ENCODE measurements at places on chromosomes 11 and 22.
A peak's percentile ranks its signal among the peaks of the same experiment; 100 is the strongest.

- DNase-seq, result no peak
Observed at GRCh38 chr11:96038046-96038445, 114.1 kb upstream of the MTMR2 start.

DNA sequence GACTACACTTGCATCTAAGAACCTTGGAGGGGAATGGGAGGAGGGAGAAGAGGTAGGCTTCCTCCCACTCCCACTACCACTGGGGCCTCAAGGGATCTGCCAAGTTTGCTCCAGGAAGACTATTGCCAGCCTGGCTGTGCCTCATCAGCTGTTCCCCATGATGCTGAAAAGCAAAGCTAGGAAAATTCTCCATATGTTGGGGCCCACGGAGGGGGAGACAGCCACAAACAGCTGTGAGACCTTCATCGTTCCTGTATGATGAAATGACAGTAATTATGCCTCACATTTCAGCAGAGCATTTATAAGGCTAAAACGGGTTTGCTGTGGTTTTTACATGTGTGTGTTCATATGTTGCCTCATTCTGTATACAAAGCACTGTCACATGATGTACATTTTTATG is 6.7 kb downstream of the DSCAML1 start:
- no peak for DNase-seq

DNA sequence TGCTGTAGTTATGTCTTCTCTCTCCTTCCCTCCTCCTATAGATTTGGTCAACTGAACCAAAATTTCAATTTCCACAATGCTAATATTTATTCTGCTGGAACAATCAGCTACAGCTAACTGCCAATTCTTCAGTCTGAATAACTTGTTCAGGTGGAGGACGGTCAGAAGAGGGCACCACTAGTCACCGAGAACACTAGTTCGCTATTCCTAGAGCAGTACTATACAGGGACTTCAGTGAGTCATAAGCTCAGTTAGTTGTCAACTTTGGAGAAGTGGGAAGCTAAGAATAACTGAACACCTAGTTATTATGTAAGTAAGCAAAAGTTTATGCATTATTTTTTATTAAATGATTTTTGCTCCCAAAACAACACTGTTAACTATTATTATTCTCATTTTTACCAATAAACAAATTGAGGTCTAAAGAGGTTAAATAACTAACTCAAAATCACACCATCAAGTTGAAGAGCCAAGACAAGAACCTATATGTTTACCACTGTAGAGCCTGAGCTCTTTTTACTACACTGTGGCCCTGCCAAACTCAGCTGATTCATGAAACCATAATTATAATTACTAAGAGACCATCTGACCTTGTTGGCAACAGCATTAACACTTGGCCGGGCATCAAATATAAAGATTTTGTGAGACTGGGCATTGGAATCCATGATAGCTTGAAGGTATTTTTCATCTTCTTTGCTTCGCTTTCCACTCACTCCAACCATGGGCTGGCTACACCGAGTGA is 59.0 kb downstream of the CEP57 start:
- DNase-seq, result peak; percentile 27

DNA sequence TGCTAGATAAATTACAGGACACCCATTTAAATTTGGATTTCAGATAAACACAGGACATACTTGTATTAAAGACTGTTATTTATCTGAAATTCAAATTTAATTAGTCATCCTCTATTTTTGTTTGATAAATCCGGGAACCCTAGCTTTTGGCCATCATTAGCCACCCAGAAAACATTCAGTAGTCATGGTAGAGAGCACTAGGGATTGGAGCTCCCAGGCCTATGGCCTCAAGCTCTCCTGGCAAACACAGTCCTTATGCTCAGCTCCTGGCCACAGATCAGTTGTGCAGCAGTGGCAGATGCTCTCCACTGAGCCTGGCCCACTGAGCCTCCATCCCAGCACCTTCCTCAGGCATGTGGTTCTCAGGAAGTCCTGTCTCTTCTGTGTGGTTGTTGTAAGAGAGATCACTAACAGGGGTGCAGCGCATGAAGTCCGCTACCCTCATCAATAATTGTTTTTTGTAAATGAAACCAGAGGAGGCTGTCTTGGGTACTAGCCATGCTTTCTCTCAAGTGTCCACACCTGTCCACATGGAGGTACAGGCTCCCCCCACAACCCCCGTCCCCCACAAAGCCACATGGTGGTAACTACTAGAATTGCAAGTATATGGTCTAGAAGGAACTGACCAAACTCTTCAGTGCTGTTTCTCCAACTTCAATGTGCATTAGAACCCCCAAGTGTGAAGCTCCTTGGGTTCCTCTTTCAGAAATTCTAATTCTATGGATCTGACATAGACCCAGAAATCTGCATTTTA is 1.1 kb upstream of the IRAG1 start:
- DNase-seq, result no peak

DNA sequence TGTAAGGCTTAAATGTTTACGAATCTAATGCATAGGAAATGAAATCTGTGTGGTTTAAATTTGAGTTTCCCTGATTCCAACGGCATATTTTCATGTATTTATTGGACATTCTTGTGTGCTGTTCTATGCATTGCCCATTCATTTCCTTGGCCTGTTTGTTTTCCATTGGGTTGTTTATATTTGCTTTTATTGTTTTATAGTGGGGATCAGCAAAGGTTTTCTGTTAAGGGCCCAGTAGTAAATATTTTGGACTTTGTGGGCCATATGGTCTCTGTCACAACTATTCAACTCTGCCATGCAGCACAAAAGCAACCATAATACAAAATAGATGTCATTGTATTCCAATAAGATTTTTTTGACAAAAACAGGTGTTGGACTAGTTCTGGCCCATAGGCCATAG is 5.2 kb upstream of the LGR4 start:
- DNase-seq, result no peak

- DNase-seq, result no peak
Observed at GRCh38 chr22:43849731-43850130, 12.6 kb downstream of the SULT4A1 start.

- DNase-seq, result peak; percentile 43
Observed at GRCh38 chr11:1749395-1750351, 722 bp downstream of the IFITM10 start.

DNA sequence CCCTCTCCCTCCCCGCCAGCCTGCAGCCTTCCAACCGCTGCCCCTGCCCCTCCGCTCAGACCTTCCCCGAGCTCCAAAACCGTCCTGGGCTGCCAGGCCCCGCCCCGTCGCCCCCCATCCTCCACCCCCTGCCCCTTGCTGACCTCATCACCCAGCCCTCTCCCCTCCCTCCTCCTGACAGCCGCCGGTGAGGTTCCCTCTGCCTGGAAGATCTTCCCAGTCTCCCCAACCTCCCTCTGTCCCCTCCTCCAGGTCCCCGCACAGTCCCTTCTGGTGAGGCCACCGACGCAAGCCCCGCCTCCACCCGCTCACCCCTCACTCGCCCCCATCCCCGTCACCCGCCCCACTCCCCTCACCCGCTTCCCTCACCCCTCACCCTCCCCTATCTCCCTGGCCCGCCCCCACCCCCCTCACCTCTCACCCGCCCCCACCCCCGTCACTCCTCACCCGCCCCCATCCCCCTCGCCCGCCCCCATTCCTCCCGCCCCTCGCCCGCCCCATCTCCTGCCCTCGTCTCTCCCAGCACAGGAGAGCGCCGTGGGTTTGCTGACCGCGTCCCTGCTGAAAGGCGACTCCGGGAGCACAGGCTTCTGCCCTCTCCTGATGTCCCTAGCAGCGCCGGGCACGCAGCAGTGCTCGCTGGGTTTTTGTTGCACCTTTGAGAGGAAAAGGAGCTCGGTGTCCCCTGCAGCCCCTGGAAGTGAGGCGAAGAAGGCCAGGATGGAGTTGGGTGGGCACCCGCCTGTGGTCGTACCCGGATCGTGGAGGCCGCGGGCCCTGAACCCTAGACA is 16.4 kb upstream of the UPK3A start:
- DNase-seq, result peak; percentile 36

DNA sequence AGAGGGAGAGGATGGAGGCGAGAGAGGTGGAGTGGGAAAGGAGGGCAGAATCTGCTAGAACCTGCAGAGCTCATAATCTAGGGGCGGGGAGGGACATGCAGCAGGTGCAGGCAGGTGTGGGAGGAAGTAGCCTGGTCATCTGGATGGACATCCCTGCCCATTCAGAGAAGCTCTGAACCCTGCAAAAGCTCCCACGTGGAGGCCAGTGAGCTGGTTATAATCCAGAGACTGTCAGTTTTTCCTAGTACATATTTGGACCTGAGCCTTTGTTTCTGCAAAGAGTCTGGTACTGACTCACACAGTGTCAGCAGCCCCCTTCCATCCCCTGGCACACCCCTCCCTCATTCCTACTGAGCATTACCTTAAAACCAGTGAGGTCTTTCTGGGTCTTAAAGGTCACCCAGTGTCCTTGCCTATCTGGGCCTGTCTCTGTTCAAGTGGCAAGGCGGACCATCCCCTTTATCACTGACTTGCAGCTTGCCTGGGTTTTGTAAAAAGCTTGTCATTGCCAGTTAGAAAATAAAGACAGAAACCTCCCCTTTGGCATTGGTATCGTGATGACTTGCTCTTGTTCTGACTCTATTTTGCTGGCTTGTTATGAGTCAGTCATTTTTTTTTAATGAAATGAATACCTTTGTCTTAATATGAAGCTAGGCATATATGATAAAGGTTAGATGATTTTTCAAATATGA is 26.1 kb downstream of the PTPRJ start:
- DNase-seq, result no peak

DNA sequence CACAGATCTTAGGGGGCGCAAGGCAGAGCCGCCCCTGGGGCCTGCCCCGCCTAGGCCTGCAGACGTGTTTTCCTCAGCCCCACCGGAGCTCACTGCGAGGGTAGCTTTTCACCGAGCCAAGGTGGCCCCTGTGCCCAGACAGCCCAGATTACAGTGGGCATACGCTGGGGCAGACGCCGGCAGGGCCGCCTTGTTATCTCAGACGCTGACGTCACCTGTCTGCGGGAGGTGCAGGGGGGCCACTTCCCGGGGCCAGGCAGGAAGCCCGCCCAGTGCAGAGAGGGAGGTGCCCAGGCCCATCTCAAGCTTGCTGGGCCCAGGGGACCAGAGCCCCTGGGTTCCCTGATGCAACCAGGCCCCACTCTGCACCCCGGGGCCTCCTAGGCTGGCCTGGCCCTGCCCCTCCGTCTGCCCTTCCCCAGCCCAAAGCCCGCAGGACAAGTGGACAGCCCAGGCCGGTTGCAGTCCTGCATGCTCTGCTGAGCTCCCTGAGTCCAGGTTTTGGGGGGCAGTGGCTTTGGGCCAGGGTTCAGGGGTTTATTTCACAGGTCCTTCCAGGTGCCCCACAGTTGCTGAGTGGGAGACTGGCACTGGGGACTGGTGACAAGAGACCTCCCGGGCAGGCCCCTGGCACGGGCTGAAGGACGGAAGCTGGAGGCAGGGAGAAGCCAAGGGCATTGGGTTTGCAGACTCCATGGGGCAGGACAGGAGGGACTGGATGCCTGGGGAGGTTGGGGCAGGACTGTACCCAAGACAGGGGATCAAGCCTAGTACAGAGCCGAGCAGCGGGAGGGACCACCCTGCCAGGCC is 38.6 kb downstream of the IGF2 start:
- DNase-seq, result peak; percentile 23

GRCh38 chr11:5096011-5096410 is 26.6 kb downstream of the OR52E1 start:
- DNase-seq, result no peak

- peak; percentile 91 for DNase-seq
Observed at GRCh38 chr11:67271541-67272284, 5.4 kb downstream of the GRK2 start.

DNA sequence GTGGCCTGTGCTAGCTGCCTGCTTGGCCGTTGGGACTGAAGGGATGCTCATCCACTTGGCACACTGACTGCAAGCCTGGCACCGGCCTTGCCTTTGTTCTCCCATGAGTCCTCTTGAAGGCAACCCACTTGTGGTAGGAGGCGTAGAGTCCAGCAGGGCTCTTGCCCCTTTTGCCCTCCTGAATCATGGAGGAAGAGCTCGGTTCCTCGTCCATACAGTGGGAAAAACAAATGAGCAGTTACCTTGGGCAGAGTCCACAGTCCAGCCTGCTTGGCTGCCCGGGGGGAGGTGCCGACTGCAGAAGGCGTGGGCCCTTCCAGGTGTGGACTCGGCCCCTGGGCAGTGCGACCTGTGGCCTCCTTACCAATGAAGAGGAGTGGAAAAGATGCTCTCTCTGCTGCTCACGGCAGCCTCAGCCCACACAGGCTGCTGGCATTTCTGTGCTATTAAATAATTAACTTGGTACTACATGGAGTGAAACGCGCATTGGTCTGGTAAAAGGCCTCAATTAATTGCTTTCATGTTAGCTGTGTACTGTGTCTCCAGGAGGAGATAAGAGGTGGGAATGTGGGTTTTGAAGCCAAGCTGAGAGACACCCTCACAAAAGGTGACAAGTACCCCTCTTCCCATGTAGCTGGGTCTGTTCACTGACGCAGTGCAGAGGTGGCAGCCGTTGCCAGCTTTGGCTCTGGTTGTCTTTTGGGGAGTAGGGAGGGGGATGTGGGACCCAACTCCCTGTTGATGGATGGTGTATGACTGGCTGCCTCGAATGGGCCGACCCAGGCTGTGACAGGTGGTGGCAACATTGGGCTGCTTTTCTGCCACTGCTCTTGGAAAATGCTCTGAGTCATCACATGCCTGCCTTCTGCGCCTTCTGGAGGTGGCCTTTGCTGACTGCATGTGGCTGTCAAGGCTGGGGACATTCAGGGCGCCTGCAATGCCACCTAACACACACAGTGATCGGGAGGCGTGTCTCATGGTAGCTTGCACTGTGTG is 26.8 kb upstream of the B3GAT1 start:
- DNase-seq, result no peak

DNA sequence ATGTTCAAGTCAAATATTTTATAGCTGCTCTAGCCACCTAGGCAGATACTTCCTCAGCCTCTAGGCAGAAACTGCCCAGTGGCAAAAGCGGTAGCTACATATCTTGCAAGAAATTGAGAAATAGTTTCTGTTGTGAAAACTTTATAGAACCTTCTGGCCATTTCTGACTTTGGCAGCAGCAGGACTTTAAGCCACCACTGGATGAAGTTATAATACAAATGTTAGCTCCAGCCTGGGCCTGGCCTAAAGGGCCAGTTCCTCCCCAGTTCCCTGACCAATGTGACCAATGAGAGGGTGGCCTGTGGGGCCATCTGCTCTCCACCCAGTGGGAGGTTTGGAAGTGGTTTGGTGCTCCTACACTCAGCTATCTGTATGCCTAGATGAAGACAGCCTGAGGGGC is 254.0 kb upstream of the NARS2 start:
- no peak for DNase-seq

DNA sequence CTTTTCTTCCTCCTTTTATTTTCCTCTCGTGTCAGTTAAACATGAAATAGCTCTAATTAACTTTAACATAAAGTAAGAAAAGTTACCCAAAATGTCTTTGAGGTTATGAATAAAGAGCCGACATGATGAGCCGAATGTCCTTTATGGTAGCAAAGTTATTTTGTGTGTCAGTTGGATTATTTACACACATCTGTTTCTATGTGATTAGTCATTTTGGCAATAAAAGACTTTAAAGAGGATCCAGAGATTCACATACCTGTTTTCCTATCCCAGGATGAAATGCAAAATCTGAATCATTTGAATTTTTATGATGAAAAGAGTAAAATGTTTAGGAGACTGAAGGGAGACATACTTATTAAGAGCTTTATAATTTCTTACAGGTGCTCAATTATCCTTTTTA is 34.0 kb upstream of the TECTA start:
- DNase-seq, result no peak

Measured in DMS153 (cell line).